ENCODE measurements at places on chromosomes 12 and 14. TPM values are rescaled to one million over a fixed set of nuclear protein-coding genes. Genes with fewer than 3 reads are reported as not detected.

- no peak for DNase-seq
Measured at GRCh38 chr12:79648881-79649280, 41.9 kb downstream of the PAWR start.

- DNase-seq: no peak
Measured at GRCh38 chr14:37988472-37988871, 219.2 kb upstream of the SSTR1 start.

DNA sequence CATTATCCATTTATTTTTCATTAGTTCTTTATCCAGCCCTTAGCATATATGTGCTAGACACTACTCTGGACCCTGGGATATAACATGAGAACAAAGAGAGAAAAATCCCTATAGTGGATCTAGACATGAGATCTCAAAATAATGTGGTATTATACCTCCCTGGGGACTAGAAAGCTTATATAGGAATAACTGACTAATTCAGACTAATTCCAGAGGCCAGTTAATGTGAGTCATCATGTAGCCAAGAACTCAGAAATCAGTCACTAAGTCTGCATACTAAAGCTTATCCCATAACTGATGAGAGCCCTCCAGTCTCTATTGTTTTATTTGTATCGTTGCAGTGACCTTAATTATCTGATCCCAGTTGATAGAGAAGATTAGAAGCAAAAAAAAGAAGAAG lies 267.1 kb upstream of the RGS6 start:
- DNase-seq: no peak

DNA sequence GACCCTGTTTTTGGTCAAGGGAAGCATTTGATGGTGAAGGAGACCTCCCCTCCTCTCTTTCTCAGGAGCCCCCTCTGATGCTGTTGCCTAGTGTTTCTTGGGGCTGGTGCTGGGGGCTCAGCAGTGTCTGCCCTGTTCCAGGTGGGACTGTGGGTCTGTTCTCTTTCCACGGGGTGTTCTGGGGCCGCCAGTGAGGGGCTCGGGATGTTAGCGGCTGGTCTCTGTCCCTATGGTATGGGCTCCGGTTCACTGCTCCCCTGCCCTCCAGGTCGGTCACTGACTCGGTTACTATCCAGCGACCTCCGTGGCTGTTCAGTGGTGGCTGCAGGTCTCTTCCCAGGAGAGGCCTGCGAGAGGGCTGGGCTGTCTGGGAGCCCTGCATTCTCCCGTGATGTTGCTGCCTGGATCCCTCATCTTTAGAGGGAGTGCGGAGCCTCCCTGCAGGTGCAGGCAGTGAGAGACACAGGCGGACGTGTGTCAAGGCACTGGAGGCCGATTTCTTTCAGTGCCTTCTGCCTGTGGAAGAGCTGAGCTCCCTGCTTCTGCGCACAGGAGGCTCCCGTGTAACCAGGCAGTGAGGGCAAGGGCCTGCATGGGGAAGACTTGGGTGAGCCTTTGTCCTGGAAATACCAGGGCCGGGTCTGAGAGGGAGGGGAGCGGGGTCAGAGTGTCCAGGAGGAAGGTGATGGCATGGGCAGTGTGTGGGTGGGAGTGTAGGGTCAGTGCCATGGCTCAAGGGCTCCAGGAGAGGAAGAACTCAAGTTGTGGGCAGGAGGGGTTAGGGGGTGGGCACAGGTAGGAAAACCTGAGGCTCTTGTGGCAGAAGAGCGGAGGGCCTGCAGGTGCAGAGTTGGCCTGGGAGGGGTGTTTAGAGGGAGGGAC lies 362.6 kb downstream of the TMEM121 start:
- no peak for DNase-seq

GRCh38 chr14:34857689-34858449 lies 17.3 kb downstream of the BAZ1A start:
- DNase-seq: no peak

DNA sequence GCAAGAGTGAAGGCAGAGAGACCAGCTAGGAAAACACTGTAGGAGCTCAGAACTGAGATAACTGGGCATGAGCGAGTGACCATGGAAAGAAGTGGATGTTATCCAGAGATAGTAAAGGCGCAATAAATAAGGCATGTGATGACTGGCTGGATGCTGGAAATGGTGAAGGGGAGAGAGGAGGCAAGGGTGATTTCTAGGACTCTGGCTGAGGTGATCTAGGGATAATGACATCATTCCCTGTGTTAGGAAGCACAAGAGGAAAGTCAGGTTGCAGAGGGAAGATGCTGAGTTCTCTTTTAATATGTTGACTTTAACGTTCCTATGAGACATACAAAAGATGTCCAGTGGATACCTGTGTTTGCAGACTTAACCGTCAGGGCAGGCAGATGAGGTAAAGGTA lies 78.7 kb downstream of the C12orf56 start:
- no peak for DNase-seq

GRCh38 chr12:74794522-74794921 lies 256.9 kb downstream of the ATXN7L3B start:
- no peak for DNase-seq

GRCh38 chr12:52035190-52035589 lies 16.1 kb upstream of the NR4A1 start:
- DNase-seq: peak; percentile 64

GRCh38 chr12:4288296-4289131 lies 15.0 kb downstream of the CCND2 start:
- DNase-seq: no peak

DNA sequence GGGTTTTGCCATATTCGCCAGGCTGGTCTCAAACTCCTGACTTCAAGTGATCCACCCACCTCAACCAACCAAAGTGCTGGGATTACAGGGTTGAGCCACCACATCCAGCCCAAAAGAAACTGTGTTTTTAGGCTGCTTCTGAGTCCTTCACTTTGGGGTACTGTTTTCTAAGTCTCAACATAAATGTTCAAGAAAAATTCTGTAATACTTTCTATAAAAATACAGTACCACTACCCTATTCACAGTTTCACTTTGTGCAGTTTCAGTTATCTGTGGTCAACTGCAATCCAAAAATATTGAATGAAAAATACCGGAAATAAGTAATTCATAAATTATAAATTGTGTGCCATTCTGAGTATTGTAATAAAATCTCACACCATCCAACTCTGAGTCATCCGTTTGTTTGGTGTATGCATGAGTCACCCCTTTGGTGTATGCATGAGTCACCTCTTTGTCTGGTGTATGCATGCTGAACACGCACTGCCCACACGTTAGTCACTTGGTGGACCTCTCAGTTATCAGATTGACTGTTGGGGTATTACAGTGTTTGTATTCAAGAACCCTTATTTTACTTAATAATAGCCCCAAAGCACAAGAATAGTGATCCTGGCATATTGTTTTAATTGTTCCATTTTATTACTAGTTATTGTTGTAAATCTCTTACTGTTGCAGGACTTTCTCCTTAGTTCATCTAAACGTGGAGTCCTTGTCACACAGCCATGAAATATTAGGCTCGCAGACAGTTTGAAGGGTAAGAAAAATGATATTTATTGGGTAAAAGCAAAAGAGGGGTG lies 190.2 kb downstream of the FSCB start:
- DNase-seq: no peak

DNA sequence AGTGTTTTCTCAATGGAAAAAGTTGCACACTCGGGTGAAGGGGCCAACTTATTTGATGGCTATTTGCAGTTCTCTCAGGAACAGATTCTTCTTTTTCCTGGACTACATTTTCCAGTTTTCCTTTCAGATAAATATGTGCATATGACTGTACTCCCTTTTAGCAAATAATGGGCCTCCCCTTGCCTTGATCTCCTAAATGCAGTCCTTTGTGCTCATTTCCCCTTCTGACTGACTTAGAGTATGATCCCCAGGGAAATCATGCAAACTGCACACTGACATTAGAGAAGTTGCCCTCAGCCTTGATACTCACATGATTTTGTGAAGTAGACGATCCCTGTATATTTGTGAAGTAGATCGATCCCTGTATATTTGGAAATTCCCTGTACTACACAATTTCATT lies 492.9 kb upstream of the NOVA1 start:
- no peak for DNase-seq

DNA sequence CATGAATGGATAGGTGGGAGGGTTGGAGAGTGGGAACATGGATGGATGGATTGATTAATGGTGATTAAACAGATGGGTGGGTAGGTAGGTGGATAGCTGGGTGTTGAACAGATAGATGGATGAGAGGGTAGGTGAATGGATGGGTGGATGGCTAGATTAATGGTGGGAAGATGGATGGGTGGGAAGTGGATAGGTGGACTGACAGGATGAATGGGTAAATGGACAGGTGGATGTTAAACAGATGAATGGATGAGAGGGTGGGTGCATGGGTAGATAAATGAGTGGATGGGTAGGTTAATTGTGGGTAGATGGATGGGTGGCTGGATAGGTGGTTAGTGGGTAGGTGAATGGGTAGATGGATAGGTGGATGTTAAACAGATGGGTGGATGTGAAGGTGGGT lies 147.0 kb upstream of the NOS1 start:
- no peak for DNase-seq

DNA sequence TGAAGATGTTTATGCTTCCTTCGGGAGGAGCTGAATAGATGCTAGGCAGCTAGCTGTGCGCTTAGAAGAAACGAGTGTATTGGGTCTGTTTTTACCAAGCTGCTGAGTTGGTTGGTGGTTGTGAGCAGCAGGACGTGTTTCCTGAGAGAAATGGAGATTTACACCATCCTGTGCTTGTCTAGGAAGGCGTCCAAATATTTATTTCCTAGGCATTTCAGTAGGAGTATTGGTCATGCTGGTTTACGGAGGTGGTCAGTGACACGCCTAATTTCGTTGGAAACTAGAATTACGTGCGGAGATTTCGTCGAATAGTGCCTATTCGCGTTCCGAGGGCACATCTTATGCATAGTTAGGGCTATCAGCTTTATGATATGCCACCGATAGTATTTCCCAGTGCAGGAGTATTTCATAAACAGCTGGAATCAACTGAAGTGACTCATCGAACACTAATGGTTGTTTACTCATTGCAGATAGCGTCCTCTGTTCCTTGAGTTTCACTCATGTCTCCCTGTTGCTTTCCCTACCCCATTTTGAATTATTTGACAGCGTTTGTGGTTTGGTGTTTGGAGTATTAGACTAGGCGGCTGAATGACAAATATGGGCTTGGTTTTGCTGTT lies 780 bp downstream of the TBC1D15 start:
- DNase-seq: peak; percentile 41

GRCh38 chr14:74474376-74474775 lies 18.7 kb downstream of the NPC2 start:
- DNase-seq: peak; percentile 31

GRCh38 chr12:19575337-19576243 lies 136.3 kb downstream of the AEBP2 start:
- peak; percentile 97 for DNase-seq

- DNase-seq: peak; percentile 22
Measured at GRCh38 chr12:15837141-15837790, 44.9 kb upstream of the STRAP start.

GRCh38 chr14:95134304-95134933 lies 22.9 kb downstream of the DICER1 start:
- DNase-seq: no peak

DNA sequence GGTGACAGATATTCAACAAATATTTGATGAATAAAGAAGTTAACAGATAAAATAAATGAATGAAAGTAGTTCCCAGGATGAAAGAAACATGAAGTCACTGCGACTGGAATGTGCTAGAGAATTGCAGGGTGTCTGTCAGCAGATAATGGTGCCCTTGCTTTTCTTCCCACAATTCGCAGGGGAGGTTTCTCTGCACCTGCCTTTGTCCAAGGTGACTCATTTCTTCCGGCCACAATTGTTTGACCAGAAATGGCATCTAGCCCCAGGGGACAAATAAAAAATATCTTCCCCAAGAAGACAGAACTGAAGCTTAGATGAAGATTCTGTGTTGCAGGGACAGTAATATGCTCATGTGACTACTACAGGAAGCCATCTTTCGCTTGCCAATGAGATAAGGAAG lies 316.1 kb upstream of the TBX3 start:
- DNase-seq: no peak

- DNase-seq: no peak
Measured at GRCh38 chr12:21483531-21483930, 17.9 kb downstream of the RECQL start.

DNA sequence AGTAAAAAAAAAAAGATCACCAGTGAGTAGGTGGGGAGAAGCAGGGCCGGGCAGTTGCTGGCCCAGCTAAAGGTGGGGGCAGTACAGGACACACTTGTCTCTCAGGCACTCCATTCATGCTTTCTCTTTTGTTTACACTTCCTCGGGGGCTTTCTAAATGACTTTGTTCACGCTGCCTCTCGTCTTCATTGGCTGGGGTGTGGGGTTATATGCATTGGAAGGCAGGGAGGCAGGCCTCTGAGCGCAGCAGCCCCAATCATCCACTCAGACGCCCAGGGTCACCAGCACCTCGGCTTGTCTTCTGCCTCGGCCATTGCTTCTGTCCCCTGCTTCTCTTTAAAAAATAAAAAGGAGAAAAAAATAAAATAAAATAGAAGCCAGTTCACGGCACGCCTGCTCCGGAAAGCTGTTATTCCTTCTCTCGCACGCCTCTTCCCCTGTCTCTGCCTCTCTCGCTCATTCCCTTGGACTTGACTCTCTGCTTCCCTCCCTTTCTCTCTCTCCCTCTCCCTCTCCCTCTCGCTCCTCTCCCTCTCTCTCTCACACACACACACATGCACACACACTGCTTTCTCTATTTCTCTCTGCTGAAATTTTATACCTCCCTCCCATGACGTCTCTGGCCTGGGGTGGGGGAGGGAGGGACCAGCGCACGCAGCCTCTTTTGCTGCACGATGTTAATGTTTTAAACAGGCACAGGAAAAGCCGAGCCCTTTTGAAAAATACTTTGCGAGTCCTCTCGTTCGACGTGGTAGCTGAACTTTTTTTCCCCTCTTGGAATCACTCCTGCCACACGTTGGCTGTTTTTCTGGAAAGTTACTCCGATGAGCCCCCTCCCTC lies at the start of gene TGFB3:
Gene TGFB3 (minus strand): TSS at position 570 of the 840 bp plus-strand sequence. CDS start 1,102 bp downstream, outside the sequence.
- DNase-seq: peak; percentile 97

The CACNB3 gene
- total RNA-seq: 9.6 TPM

The OTOGL gene
- total RNA-seq: 0.41 TPM

The KRT85 gene
- not detected for total RNA-seq

The CD163L1 gene
- 6.1 TPM for total RNA-seq

The TMEM117 gene
- total RNA-seq: 19.6 TPM

The PTGER2 gene
- total RNA-seq: 0.21 TPM

The OR6C74 gene
- not detected for total RNA-seq

The NPAS3 gene
- 4.4 TPM for total RNA-seq

Measured in tongue (tissue), 3 donors.